ENCODE measurements at places on chromosomes 7 and 10. TPM values are rescaled to one million over a fixed set of nuclear protein-coding genes. Genes with fewer than 3 reads are reported as not detected.

DNA sequence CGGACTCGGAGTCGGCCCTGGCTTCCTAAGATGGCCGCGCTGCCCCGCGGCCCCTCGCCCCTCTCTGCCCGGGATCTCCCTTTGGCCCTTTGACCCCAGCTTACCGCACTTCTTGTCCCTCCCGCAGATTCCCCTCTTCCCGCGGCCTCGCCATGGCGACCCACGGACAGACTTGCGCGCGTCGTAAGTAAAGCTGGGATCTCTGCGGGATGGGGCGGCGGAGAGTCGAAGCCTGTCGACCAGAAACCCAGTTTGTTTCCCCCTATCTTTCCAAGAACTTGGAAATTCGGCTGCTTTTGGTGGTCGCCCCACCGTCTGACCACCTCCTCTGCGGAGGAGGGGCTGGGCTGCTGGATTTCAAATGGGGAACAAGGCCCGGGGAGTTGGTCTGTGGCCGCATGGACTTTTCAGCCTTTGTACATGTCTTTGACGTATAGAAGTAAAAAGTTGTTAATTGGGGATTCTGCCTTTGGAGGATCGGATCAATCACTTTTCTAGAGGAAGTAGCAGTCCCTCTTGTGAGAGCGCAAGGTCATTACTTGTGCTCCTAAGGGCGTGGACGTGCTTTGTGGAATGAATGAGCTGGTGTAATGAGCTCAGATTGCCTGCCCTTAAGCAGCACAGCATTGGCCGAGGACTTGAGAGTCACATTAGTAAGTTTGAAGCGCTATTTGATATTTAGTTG is 553 bp downstream of the VDAC2 start:
- no peak for DNase-seq

DNA sequence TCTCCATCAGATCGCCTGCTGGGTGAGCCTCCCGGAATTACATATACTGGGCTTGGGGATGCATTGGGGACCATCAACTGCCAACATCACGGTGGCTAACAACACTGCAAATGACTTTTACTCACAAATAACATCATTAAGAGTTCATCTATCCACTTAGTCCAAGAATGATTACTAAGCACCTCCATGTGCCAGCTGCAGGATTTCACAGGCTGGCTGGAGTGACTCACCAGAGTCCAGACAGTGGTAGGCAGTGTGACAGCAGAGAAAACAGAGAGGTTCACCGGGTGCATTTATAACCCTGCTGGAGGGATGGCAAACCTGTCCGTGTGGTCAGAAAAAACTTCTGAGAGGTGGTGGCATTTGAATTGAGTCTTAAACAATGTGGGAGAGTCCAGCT is 3.2 kb upstream of the IGFBP3 start:
- no peak for DNase-seq

- DNase-seq, result no peak
Observed at GRCh38 chr7:56250135-56250534, 133.9 kb upstream of the NUPR2 start.

GRCh38 chr10:132638130-132638515 is 100.5 kb downstream of the INPP5A start:
- DNase-seq, result no peak

SCD gene
- total RNA-seq, result 122 TPM
